ENCODE measurements at places on chromosomes 5 and 9. TPM values are rescaled to one million over a fixed set of nuclear protein-coding genes. Genes with fewer than 3 reads are reported as not detected.

BTNL9 gene
- 0.78 TPM for total RNA-seq

GRCh38 chr9:75545287-75545686, 345.2 kb upstream of the PCSK5 start:
- DNase-seq, result no peak

DNA sequence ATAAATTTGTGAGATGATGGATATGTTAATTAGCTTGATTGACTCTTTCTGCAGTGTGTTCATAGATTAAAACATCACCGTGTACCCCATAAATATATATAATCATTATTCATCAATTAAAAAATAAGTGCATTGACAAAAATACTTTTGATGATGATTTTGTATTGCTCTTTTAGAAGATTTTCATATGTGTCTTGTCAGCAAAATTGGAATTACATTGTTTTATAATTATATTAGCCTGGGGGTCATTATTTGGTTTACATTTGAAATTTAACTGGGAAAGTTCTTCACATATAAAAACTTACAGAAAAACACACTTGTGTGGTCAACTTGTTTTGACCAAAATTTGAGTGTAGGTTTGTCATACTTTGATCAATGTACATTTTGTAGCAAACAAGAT, 614.6 kb upstream of the ITGA1 start:
- DNase-seq, result no peak

DNA sequence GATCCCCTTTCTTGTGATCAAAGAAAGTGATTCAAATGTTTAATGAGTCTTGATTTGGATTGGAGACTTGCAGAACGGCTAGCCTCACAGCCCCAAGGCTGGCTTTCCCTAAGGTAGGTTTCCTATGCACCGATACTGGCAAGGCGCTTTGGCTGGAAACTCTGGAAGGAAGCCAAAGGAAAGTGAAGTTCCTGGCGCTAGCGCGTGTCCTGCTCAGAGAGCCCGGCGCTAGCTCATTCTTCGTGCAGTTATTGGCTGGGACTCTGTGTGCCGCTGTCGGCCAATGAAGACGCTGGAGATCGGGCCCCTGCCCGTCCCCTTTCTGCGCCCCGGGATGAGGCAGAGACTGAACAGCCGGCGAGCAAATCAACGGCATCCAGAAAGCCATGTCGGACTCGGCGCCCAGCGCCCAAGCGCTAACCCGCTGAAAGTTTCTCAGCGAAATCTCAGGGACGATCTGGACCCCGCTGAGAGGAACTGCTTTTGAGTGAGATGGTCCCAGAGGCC, at the start of gene PCDHGC3:
Gene PCDHGC3, plus strand, starts transcription at position 342 of the 507 bp plus-strand sequence. Its CDS starts 151 bp downstream, at position 493.
- peak; percentile 88 for DNase-seq

RETREG1 gene
- 71.3 TPM for total RNA-seq

GRCh38 chr5:98514215-98514614, 259.2 kb upstream of the RGMB start:
- no peak for DNase-seq

GRCh38 chr5:89055015-89055694, 172.2 kb upstream of the MEF2C start:
- no peak for DNase-seq

LCN12 gene
- total RNA-seq, result not detected

- no peak for DNase-seq
Measured at GRCh38 chr5:56506211-56506965, 273.3 kb upstream of the ANKRD55 start.

DNA sequence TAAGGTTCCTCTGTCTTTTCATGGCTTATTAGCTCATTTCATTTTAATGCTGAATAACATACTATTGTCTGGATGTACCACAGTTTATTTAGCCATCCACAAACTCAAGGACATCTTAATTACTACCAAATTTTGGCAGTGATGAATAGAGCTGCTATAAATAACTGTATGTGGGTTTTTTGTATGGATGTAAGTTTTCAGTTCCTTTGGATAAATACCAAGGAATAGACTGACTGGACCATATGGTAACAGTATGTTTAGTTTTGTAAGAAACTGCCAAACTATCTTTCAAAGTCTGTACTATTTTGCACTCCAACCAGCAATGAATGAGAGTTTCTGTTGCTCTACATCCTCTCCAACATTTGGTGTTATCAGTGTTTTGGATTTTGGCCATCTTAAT, 38.7 kb downstream of the SCAMP1 start:
- DNase-seq, result no peak
